HT1080 (cell line): ENCODE measurements at places on chromosomes 4 and X.

GRCh38 chr4:127425202-127425845 is 207.4 kb upstream of the INTU start:
- no peak for DNase-seq

DNA sequence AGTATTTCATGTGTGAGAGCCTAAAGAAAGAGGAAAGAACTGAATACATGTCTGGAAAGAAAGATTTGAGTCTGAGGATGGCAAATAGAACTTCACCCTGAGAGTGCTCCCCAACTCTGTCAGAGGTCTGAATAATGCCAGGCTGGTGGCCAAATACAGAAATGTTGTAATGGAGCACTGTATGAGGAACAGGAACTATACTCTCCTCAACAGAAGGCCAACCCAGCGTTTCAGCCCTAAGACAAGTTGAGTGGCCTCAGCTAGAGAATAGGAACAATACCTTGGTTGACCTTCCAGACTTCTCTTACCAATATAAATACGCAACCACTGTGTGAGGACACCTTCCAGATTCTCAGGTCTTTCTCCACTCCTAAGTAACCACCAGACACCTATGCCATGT is 94.5 kb upstream of the STIM2 start:
- no peak for DNase-seq

GRCh38 chr4:78569306-78569821 is 17.8 kb downstream of the ANXA3 start:
- peak; percentile 80 for DNase-seq

- peak; percentile 70 for DNase-seq
Observed at GRCh38 chrX:154401045-154401799, 3.0 kb downstream of the RPL10 start.

DNA sequence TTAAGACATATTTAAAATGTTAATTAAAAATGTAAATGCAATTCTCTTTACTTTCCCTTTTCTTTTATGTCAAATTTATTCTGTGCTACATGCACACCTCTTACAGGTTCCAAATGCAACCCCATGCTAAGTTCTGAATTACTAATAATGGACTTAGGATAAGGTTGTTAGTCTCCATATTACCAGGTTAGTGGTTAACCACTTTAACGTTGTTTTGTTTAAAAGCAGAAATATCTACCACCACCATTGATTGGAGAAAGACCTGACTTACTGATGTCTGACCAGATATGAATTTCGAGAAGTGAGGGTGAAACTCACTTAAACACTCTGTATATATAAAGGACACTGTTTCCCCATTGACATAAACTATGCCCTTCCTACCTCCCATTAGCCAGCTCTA is 6.9 kb upstream of the TRPC3 start:
- no peak for DNase-seq
